ENCODE measurements at places on chromosomes 4 and X. TPM values are rescaled to one million over a fixed set of nuclear protein-coding genes. Genes with fewer than 3 reads are reported as not detected.

The BLOC1S4 gene
- 20.8 TPM for total RNA-seq

The MAGT1 gene
- total RNA-seq = 36.5 TPM

The SPANXA1 gene
- total RNA-seq = not detected

The HPSE gene
- 8.6 TPM for total RNA-seq

The SLC25A4 gene
- total RNA-seq = 3.3 TPM

The CNGA2 gene
- total RNA-seq = not detected

- no peaks in the 10 kb centered on the region for H3K36me3 ChIP-seq
- DNase-seq = no peak
Measured at GRCh38 chr4:113186913-113187312, 137.5 kb downstream of the ANK2 start.

DNA sequence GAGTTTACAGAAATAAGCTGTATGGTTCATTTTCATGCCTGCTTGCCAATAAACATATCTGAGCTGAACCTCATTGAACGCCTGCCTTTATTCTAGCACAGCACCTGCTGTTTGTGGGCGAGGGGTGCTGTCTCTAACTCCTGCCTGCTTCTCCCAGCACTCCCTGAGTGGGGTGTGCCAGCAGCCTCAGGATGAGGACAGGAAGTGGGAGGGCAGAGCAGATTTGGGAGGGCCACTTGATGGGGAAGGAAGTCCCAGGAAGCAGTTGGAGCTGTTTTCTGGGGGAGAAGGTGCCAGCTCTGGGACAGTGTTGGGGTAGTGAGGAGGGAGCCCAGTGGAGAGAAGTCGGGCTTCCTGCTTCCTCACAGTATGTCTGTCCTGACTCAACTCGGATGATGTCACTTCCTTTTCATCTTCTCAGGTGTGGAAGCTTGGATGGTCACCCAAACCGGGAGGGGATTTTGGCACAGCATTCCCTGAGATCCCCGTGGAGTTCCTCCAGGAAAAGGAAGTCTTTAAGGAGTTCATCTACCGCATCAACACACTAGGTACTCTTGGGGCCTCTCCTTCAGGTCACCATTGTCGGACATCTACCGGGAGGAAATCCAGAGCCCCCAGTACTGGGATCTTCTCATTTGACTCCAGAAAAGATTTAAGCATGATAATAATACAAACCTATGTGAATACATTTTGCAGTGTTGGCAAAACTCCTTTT lies 29.0 kb upstream of the MSANTD1 start:
- no peaks in the 10 kb centered on the region for H3K27me3 ChIP-seq
- peaks cover 16% of the 10 kb centered on the region for H3K36me3 ChIP-seq
- H3K4me3 ChIP-seq = no peak overlapping the region
- no peak for DNase-seq
- peaks cover 9% of the 10 kb centered on the region for H3K4me1 ChIP-seq
- H3K27ac ChIP-seq = peak overlapping the region; percentile 29

DNA sequence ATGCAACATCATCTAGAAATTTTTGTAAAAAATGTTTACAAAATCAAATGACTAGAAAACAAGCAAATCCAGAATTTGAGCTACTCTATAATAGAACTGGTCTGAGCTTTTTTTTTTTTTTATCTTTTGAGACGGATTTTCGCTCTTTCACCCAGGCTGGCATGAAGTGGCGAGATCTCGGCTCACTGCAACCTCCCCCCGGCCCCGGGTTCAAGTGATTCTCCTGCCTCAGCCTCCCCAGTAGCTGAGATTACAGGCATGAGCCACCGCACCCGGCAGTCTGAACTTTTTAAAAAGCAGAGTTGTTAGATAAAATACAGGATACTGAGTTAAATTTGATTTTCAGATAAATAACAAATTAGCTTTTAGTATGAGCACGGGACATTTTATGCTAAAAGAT lies 11.0 kb downstream of the SPP1 start:
- no peak for DNase-seq
- H3K27me3 ChIP-seq = peaks cover 45% of the 10 kb centered on the region
- H3K27ac ChIP-seq = no peak overlapping the region
- peaks cover 12% of the 10 kb centered on the region for H3K4me1 ChIP-seq

DNA sequence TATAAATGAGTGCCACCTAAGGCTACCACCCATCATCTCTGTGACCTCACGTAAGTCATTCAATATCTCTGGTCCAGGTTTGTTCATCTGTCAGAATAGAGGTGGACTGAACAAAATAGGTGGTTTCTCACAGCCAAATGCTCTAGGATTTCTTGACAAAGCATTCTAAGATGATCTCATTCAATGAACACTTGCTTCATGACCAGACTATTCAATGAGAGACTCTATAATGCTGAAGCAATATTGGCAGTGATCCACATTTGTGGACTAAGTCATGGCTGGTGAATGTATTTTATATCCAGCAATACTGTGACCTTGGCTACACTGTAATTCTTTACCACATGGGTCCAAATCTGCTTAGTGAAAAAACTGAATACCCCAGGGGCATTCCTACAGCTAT lies 37.9 kb downstream of the LDB2 start:
- H3K27ac ChIP-seq = no peak overlapping the region
- H3K4me1 ChIP-seq = no peaks in the 10 kb centered on the region
- no peaks in the 10 kb centered on the region for H3K36me3 ChIP-seq
- H3K27me3 ChIP-seq = no peaks in the 10 kb centered on the region
- no peak overlapping the region for H3K4me3 ChIP-seq

DNA sequence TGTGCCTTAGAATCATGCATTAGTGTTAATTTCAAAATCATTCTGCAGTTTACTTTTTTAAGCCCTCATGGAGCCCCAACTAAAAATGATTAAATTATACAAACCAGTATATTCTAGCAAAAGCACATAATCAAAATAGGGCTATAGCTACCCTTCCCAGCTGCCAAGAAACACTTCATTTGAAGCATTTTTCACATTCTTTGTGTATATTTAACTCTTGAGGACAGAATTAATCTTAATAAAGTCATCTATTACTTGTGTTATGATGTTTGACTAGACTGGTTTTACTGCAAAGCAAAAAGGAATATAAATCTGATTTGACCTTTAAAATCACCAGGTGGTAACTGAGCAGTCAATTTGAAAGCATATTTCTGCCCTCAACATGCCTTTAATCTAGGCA lies 145.1 kb downstream of the PRDM5 start:
- H3K4me3 ChIP-seq = no peak overlapping the region
- no peaks in the 10 kb centered on the region for H3K36me3 ChIP-seq
- peaks cover 4% of the 10 kb centered on the region for H3K27me3 ChIP-seq
- H3K27ac ChIP-seq = no peak overlapping the region

GRCh38 chrX:52852110-52852860 lies 15.6 kb downstream of the XAGE3 start:
- no peak overlapping the region for H3K4me3 ChIP-seq
- H3K4me1 ChIP-seq = no peaks in the 10 kb centered on the region
- peaks cover 20% of the 10 kb centered on the region for H3K27me3 ChIP-seq

DNA sequence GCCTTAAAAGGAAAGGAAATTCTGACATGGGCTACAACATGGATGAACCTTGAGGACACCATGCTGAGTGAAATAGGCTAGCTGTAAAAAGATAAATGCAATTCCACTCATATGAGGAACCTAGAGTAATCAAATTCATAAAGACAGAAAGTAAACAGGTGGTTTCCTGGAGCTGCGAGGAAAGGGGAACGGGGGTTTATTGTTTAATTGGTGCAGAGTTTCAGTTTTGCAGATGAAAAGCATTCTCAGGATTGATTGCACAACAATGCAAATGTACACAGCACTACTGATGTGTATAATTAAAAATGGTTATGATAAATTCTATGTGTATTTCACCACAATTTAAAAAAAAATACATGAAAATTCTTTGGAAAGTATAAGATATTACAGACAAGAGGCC lies 24.0 kb downstream of the PLRG1 start:
- no peak overlapping the region for H3K27ac ChIP-seq
- H3K4me1 ChIP-seq = peaks cover 2% of the 10 kb centered on the region
- H3K36me3 ChIP-seq = peaks cover 2% of the 10 kb centered on the region
- no peak overlapping the region for H3K4me3 ChIP-seq
